ENCODE measurements at places on chromosomes 5 and 9. TPM values are rescaled to one million over a fixed set of nuclear protein-coding genes. Genes with fewer than 3 reads are reported as not detected.

- DNase-seq: no peak
Observed at GRCh38 chr9:1051584-1052275, 1.6 kb downstream of the DMRT2 start.

The KIF24 gene
- polyA plus RNA-seq: 5.5 TPM

- no peak for DNase-seq
Observed at GRCh38 chr5:31280210-31280609, 86.7 kb downstream of the CDH6 start.

DNA sequence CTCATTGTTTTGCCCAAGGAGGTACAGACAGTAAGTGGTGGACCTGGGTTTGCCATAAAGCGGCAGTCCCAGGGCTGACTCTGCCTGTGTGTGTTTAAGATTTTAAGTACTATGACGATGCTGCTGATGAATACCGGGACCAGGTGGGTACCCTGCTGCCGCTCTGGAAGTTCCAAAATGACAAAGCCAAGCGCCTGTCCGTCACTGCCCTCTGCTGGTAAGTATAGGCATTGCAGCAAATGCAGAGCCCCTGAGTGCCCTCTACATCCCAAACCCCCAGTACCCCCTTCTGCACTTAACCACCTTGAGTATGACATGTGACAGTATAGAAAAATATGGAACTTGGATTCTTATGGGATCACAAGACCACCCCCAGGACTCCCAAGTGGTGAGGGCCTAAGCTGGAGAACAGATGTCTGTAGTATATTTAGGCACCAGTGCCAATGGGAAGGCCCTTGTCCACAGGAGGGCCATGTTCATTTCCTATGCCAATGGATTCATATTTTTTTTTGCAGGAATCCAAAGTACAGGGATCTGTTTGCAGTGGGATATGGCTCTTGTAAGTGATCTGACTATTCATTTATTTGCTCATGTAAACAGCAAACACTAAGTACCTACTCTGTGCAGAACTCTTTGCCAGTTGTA is 22.0 kb downstream of the ENHO start:
- no peak for DNase-seq

DNA sequence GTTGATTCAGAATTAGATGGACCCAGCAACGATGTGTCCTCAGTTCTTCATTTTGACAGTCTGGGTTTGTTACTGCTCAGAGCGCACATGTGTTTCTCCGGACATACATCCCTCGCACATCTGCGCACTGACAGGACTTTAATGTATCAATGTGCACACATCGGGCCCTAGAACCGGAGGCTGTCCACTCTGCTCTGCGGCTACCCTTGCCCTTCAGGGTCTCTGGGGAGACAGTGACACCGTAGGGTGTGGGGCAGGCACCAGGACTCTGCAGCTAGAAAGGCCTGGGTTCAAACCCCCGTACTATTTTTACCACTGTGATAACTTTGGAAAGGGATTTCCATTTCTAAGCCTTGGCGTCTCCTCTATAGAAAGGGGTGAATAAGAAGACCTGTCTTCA is 23.5 kb upstream of the LPCAT1 start:
- no peak for DNase-seq

GRCh38 chr5:168916852-168917251 is 337.7 kb upstream of the PANK3 start:
- no peak for DNase-seq

DNA sequence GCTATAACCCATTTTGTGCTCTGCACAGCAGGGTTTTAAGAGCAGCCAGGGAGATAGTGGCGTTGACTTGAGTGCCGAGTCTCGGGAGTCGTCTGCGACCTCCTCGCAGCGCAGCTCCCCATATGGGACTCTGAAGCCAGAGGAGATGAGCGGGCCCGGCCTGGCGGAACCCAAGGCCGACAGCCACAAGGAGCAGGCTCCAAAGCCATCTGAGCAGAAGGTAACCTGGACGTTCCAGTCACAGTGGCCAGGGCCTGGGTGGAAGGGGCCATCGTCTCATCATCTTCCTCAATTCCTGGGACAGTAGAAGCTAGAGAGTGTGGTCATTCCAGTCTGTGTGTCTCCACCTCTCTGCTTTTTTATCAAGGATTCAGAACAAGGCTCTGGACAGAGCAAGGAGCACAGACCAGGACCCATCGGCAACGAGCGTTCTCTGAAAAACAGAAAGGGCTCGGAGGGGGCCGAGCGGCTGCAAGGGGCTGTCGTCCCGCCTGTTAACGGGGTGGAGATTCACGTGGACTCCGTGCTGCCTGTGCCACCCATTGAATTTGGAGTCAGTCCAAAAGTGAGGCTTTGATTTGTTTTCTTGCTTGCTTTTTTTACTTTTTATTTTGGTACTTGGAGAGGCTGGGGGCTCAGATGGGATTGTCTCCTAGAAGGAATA is 20.2 kb upstream of the POMT1 start:
- DNase-seq: no peak

DNA sequence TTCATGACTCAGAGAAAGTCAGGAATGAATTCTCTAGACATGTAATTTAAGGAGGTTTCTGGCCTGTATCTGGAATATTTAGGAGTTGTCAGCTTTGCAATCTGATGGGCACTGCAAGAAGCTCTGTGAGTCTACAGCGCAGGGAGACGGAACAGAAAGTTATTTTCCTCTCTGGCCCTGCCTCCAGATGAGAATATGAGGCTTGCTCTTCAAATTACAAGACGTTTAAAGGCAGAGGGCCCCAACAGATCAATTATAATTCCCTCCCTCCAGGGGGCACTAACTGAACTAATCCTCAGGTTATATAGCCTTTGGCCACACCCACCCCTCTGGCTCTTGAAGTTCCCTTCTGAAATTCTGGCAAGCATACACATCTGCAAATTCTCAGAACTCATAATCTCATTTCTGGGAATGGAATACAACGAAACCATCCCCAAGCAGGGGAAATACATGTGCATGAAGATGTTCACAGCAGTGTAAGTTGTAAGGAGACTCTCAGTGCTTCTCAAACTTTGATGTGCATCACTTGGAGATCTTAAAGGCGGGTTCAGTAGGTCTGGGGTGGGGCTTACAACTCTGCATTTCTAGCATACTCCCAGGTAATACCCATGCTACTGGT is 307.6 kb downstream of the CWC27 start:
- no peak for DNase-seq

- no peak for DNase-seq
Observed at GRCh38 chr9:110847671-110848070, 179.1 kb downstream of the MUSK start.

GRCh38 chr5:61687371-61687770 is 355.3 kb downstream of the ZSWIM6 start:
- no peak for DNase-seq

The GPR151 gene
- polyA plus RNA-seq: not detected

- no peak for DNase-seq
Observed at GRCh38 chr5:167953151-167953798, 338.2 kb upstream of the WWC1 start.

- DNase-seq: no peak
Observed at GRCh38 chr9:90256345-90256744, 386.3 kb downstream of the DIRAS2 start.

The TEK gene
- 31.7 TPM for polyA plus RNA-seq

GRCh38 chr5:157620776-157621175 is 31.5 kb downstream of the SOX30 start:
- DNase-seq: no peak

The SLC1A1 gene
- 19.6 TPM for polyA plus RNA-seq

- no peak for DNase-seq
Observed at GRCh38 chr5:27450607-27451006, 412.2 kb upstream of the CDH9 start.

DNA sequence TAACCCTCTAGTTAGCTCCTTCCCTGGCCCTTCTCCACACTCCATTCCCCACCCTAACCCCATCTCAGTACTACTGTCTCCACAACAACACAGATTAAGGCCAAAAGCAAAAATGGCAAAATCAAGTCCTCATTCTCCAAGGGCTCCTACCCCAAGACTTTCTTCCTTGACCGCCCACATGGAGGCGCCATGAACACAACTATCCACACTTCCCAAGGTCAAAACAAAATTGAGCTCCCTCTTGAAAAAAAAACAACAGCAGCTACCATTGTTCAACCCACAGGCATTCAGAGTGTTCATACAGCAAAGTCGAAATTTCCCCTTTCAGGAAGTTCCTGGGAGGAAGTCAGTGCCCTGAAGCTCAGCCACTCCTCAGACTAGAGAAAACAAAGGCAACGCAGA is 54.4 kb downstream of the GNAQ start:
- no peak for DNase-seq

DNA sequence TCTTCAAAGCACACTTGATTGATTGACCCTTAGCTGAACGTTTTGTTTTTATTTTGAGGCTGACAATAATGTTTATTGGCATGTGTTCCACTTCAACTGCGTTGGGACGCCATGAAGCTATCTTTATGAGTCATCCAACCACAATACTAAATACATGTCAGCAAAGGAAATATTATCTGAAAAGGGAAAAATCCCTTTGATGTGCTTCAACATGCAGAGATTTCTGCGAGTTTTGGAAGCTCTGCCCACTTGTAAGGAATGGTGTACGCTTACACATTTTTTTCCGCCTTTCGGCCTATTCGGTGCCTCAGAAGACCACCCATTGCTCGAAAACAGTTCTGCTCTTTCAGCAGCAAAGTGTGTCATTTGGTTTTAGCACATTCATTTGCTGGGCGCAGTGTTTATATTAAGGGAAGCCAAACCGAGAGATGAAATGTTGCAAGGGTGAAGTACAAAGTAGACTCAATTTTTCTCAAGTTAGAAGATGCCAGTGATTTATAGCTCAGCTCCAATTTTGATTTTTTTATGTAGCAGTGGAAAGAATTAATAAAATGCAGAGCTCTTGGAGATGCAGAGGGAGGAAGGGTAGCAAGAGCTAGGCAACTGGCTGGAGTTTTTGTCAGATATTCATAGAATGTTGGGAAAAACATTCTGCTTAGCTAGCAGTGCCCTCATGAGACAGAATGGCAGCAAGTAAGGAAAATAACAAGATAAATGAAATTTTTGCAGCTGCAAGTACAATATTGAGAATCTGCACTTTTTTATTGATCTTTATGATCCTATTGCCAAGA is 68.9 kb downstream of the PRDM6 start:
- DNase-seq: no peak

All from left renal pelvis (tissue), 4 donors.